Activated gamma-delta T cell treated with Interleukin-2 at 50 U/mL for 16 hours (primary cell): ENCODE measurements at places on chromosomes 2 and 18.

- DNase-seq: no peak
Measured at GRCh38 chr2:99424371-99424770, 65.4 kb downstream of the REV1 start.

DNA sequence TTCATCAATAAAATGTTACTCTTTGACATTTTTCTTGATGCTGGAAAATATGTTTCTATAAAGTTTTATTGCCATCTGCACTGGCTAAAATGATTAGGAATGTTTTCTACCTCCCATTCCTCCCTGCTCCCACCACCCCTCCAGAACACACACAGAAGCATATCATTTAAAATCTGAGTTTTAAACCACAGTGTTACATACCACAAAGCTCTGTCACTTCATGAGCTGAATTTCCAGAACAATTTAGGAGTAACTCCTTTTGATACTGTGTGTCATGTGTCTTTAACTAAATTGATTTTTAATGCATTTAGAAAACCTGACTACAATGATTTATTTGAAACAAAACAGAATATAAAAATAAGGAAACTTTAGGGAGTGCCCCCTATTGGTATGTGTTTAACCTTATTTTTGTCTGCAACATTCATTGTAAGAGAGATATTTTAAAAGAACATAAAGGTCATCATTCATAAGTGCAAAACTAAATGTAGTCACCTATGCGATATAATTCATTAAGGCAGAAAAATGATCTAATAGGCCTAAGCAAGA lies 52.0 kb downstream of the FEZ2 start:
- DNase-seq: no peak

DNA sequence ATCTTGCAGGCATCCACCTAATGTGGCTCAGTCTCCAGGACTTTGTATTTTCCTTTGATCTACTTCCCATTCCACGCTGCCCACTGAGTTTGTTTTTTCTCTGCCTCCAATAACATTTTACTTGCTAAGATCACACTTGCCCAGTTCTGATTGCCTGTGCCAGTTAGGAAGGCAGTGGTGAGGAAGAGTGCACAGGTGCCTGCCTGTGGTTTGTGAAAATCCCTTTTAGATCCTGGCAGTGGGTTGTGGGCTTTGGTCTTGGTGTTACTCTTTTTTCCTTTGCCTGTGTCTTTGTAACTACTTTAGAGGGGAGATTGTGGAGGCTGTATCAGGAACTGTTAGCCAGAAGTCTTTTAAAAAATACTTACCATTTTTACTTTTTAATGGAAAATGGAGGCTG lies 36.9 kb upstream of the KCNG2 start:
- DNase-seq: no peak

- no peak for DNase-seq
Measured at GRCh38 chr2:207219081-207219630, 53.4 kb upstream of the KLF7 start.

DNA sequence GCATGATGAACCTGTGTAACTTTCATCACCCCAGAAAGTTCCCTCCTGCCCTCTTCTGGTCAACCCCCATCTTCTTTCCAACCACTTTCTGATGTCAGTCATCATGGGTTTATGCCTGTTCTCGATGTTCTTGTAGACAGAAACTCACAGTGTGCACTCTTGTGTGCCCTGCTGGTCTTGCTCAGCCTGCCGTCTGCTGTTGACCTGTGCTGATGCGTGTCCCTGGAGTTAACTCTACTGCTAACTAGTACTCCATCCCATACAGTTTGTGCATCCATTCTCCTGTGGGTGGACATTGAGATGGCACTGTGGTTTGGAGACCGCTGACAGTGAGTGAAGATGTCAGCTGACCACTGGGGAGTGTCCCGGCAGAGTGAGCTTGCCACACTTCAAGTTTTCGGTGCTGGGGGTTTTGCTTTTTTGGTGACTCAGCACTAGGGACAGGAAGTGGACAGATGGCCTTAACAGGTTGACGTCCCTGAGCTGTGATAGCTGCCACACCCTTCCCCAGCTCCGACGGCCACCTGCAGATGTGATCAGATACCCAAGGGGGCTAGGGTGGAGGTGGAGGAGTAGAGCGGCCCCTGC lies 14.8 kb downstream of the KLHL29 start:
- no peak for DNase-seq

DNA sequence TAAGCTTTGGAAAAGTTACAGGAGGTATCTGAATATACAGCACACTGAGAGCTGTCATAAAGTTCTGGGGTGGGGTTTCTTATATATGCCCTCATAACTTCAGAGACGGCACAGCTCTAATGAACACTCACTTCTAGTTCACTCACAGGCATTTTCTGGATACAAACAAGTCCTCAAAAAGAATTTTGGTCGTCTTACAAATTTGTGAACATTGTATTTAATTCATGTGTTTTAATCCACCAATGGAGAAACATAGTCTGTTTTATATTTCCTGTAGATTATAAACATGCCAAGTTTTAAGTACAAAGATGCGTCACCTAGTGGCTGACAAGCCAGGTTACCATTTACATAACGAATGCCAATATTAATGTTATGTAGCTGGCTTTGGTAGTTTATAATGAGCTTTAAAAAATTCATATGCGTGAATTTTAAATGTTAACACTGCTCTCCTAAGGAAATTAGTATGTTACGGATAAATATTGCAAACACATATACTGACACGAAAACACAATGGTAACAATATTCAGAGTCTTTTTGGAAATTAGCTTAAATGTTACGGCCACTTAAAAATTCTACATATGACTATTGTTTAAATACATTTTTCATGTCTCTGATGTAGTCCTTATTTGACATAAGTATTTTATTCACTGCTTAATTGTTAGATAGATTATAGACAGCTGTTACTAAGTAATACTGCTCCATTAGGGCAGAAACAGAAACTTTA lies 2.5 kb downstream of the COL3A1 start:
- DNase-seq: no peak

DNA sequence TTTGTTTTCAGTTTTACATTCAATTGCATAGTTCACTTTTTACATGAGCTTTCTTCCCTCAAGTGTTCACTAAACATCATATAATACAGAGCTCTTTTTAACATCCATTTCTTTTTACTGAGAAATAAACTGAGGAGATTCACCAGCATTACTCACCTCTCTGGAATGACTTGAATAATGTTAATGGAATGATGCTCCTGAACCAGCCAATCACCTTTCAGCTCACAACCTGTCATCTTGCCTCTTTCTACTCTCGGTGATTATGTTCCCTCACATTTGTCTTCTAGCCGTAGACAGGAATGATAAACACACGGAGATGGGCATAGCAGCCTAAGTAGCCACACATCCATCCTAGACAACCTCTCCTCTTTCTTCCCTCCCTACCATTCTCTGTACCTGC lies 301.7 kb downstream of the PAX3 start:
- DNase-seq: no peak
